Hindlimb muscle (tissue), 1 donor: ENCODE measurements at places on chromosomes 6 and 20. TPM values are rescaled to one million over a fixed set of nuclear protein-coding genes. Genes with fewer than 3 reads are reported as not detected.

GRCh38 chr6:134094441-134094840, 42.0 kb upstream of the SLC2A12 start:
- DNase-seq: no peak

DNA sequence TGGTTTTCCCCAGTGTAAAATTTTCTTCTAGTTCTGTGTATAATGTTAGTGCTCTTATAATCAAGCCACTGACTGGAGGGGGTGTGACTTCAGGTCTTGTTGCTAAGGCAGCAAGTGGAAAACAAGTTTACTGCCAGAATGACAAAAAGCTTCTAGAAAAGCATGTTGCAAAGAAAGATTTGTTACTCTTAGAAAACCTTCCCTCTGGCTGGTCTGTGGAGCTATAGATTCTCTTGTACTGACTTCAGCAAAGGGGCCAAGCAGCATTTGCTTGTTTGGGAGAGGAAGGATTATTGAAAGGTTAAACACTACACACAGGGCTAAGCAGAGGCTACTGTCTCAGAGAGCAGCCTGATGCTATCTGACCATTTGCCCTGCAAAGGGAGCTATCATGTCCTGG, 288.8 kb downstream of the BTBD9 start:
- DNase-seq: peak; percentile 58

GRCh38 chr6:7155871-7156579, 48.3 kb downstream of the RREB1 start:
- DNase-seq: no peak

- DNase-seq: no peak
Measured at GRCh38 chr6:56516003-56516402, 126.7 kb downstream of the DST start.

GRCh38 chr20:34112600-34113101, 608 bp upstream of the EIF2S2 start:
- DNase-seq: peak; percentile 40

GRCh38 chr6:111523484-111524167, 40.6 kb upstream of the REV3L start:
- no peak for DNase-seq

- DNase-seq: no peak
Measured at GRCh38 chr6:125868678-125869395, 78.1 kb downstream of the NCOA7 start.

GRCh38 chr6:23339268-23339667, 769.9 kb downstream of the HDGFL1 start:
- DNase-seq: no peak

DNA sequence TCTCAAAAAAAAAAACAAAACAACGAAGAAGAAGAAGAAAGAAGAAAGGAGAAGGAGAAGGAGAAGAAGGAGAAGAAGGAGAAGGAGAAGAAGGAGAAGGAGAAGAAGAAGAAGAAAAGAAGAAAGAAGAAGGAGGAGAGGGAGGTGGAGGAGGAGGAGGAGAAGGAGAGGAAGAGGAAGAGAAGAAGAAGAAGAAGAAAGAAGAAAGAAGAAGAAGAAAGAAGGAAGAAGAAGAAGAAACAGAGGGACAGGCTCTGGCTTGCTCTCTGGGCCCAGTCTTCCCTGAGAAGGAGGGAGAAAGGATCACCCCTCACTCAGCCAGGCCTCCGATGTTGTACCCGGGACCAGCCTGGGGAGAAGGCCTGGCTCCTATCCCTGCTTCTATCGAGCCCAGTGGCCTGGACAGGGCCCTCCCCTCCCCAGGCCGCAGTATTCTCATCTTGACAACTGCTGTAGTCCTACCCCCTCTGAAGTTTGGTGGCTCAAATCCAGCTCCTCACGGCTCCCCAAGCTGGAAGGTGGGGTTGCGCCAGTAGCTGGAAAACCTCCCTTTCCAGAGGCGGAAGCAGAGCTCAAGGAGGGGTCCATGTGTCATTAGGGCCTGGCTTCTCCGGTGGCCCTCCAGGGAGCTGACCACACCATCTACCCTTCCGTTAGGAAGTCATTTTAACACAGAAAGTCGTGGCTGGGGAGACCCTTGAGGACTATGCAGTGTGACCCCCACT, 18.9 kb downstream of the C6orf132 start:
- DNase-seq: no peak

DNA sequence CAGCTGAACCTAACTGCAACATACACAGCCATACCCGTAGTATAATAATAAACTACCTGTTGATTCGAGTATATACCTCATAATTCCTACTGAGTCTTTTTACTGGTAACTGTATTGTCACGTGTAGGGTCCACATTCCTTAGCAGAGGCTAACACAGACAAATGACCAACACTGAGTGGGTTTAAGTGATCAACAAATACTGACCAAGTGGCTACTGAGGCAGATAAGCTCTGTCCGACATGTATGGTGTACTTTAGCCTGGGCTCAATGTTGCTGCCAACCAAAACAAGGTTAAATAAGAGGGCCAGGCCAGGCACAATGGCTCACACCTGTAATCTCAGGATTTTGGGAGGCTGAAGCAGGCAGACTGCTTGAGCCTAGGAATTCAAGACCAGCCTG, 12.7 kb downstream of the ELOVL5 start:
- DNase-seq: no peak

DNA sequence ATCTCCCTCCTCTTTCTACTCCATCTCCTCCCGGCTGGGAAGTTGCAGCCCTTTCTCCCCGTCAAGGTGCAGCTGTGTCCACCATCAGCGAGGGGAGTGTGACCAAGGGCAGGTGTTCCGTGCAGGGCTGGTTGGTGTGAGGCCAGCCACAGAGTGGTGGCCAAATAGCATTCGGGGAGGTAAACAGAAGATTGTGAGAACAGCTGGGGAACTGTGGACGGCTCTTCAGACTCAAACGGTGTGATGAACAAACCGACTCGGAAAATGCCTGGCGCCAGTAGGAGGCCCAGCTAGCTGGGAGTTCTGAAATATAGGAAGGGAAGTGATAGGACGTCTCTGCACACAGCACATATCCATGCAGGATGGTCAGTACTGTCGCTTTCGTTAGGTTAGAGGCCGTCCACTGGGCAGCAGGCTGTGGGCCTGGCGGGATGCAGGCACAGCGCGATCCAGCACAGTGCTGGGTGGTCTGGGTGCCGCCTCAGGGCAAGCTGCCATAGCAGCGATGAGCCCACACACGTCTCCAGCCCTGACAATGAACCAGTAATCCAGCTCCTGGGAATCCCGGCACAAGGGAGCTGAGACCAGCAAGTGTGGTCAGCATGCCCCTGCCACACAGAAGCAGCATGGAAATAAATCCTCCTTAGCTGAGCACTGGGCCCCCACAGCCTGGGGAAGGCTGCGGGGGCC, 258.1 kb downstream of the TAF4 start:
- DNase-seq: no peak

DNA sequence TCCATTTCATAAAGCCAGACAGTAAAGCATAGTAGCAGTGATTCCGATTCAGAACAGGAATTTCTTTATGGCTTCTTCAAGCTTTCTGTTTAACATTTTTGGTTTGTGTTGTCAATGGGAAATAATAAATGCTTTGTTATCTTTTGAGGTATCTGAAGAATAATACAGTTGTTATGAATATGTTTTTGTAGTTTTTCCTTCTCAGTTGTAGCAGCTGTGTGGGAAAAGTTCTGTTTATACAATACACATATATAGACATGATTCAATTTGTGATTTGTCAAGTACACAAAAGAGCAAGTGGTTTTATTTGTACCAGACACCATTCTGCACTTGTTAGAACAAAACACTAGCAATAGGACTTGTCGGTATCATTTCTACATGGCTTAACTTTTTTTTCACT, 96.6 kb downstream of the CDYL start:
- no peak for DNase-seq

GRCh38 chr6:142946924-142947713, 2.1 kb upstream of the HIVEP2 start:
- DNase-seq: peak; percentile 86

DNA sequence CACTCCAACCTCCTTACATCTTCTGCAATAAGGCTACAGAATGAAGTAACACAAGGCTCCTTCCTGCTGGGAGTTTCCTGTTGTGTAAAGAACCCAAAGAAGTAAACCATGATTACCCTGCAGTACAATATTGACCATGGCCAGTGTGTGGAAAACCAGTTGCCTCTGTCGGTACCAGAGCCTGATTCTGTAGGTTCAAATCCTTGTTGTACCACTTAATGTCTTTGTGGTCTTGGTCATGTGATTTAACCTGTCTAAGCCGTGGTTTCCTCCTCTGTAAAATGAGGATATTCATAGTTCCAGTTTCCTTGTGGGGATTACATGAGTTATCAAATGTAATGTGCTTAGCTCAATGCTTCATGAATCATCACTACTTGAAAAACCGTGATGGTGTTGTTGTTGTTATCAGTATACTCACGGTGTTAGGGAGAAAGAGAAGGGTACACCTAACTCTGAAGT, 60.3 kb upstream of the PRELID3B start:
- DNase-seq: no peak

DNA sequence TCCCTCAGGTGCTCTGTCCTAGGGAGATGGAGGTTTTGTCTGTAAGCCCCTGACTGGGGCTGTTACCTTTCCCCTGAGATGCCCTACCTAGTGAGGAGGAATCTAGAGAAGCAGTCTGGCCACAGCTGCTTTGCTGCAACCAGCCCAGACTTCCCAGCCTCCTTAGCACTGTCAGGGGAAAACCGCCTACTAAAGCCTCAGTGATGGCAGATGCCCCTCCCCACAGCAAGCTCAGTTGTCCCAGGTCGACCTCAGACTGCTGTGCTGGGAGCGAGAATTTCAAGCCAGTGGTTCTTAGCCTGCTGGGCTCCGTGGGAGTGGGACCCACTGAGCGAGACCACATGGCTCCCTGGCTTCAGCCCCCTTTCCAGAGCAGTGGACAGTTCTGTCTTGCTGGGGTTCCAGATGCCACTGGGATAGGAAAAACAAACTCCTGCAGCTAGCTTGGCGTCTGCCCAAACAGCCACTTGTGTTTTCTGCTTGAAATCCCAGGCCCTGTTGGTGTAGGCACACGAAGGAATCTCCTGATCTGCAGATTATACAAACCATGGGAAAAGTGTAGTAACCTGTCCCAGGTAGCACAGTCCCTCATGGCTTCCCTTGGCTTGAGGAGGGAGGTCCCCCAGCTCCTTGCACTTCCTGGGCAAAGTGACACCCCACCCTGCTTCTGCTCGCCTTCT, 146.4 kb upstream of the PROKR2 start:
- no peak for DNase-seq

DNA sequence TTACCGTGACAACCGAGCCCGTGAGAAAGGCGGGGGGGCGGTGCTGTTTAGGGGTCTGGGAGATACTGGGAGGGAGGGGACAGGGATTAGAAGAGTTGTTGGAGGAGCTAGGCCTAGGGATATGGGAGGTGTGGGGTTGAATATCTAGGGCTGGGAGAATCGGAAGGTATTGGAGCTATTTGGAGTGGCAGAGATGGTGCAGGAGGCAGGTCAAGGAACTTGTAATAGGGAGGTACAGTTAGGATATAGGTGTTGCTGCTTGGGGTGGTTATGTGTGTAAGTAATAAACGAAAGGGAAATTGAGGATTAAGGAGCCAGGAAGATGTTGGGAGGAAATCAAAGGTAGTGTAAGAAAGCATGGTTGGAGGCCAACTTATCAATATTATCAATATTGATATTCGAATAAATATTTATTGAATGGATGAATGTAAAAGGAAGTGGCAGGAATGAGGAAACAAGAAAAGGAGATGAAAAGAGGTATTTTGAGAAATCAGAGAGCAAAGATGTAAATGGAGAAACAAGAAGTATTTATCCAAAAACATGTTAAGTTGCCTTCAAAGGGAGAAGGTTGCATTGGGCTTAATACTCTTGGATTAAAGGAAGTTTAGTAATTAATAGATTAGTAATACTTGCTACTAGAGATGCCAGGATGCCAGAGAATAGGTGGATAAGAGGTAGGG, 602 bp downstream of the PPP1R11 start:
- no peak for DNase-seq

GRCh38 chr6:115271434-115271833, 789.3 kb downstream of the FRK start:
- no peak for DNase-seq

- no peak for DNase-seq
Measured at GRCh38 chr6:24323632-24324337, 34.1 kb downstream of the DCDC2 start.

DNA sequence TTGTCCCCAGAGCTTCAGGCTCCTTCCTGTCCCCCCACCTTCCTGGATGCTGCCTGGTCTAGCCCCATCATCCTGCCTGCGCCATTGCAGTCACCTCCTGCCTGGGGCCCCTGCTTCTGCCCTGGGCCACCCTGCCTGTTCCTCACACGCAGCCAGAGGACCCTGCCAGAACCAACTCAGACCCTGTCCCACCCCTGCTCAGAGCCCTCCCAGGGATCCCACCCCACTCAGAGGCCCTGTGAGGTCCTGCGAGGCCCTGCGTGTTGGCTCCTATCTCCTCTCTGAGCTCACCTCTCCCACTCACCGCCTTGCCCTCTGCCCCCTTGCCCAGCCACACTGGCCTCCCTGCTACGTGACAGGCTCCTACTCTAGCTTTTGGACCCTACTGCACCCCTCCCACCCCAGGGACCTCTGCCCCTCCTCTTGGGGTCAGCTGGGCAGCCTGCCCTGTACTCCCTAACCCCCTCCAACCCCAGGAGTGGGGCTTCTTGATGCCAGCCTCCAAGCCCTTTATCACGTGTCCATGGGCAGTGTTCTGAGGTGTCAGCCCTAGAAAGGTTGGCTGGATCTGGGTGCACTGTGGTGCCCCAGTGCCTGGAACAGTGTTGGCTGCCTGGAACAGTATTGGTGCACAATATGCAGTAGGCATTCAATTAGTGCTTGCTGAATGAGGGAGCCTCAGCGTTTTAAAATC, 68.3 kb downstream of the CEBPB start:
- DNase-seq: no peak

DNA sequence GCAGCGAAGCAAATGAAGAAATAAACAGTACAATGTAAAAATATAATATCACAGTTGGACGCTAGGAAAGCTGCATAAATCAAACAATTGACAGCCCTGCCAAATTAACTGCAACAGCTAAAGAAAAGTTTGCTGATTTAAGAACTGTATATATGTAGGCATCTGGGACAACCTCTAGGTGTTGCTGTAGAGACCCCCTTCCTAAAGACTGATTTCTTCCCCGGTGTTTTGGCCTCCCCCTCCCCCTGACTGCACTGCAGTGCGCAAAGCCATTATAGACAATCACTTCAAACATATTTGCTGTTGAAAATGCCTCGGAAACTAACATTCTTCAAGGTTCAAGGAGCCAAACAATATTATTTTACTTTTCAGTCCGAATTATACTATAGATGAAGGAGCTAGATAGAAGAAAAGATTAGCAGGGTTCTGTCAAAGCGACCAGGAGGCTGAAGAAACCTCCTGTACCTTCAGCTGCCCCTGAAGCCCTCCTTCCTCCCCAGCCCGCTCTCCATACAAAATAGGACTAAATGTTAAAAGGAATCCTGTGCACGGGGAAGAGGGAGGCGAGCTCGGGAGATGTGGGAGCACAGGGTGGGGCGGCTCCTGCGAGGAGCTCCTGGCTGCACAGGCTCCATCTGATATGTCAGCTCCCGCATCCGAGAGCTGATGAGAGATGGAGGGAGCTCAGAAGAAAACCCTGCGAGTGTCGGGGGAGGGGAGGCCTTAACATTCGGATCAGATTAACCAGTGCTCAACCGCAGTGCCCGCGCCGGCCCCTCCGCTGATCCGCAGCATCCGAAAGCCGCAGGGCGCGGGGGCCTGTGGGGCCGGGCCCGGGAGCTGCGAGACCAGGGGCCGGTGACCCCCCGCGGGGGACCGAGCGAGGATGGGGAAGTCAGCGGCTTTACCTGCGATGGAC, 822 bp downstream of the ELOVL4 start:
- peak; percentile 32 for DNase-seq

- DNase-seq: no peak
Measured at GRCh38 chr20:51553897-51554486, 11.5 kb upstream of the NFATC2 start.

The NNAT gene
- polyA plus RNA-seq: 824 TPM

The PRND gene
- polyA plus RNA-seq: 51.9 TPM

The PNPLA1 gene
- 0.27 TPM for polyA plus RNA-seq

The CTAGE9 gene
- not detected for polyA plus RNA-seq

The SIGLEC1 gene
- polyA plus RNA-seq: 4.6 TPM

The AAR2 gene
- polyA plus RNA-seq: 25.9 TPM

The OR2J3 gene
- not detected for polyA plus RNA-seq
